ENCODE measurements at places on chromosomes 3 and 15.
A peak's percentile ranks its signal among the peaks of the same experiment; 100 is the strongest.

- peak; percentile 18 for DNase-seq
Observed at GRCh38 chr3:33278163-33278562, 921 bp downstream of the FBXL2 start.

- peak; percentile 57 for DNase-seq
Observed at GRCh38 chr3:30273304-30274072, 332.9 kb upstream of the TGFBR2 start.

- DNase-seq = peak; percentile 57
Observed at GRCh38 chr3:197339841-197340520, 41.6 kb upstream of the DLG1 start.

- DNase-seq = no peak
Observed at GRCh38 chr15:67077641-67078215, 12.3 kb downstream of the SMAD3 start.

DNA sequence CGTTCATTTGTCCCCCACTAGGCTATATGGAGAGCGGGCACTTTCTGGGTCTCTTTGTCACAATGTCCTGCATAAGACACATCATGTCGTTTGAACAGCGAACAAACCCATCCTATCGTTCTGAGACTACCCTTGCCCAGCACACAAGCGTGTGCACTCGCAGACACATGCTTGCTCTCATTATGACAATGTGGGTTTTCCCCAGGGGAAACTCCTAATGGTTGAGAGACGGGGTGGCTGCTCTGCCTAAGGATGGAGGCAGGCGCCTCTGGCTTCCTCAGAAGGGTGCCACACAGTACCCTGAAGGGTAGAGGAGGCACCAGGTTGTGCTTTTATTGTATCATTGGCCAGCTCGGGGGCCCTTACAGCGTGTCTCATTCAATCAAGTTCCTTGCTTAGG, 51.0 kb upstream of the MYZAP start:
- DNase-seq = no peak

- no peak for DNase-seq
Observed at GRCh38 chr3:63931290-63931689, 19.1 kb upstream of the SCAANT1 start.

GRCh38 chr3:69326855-69327300, 59.0 kb downstream of the FRMD4B start:
- no peak for DNase-seq

DNA sequence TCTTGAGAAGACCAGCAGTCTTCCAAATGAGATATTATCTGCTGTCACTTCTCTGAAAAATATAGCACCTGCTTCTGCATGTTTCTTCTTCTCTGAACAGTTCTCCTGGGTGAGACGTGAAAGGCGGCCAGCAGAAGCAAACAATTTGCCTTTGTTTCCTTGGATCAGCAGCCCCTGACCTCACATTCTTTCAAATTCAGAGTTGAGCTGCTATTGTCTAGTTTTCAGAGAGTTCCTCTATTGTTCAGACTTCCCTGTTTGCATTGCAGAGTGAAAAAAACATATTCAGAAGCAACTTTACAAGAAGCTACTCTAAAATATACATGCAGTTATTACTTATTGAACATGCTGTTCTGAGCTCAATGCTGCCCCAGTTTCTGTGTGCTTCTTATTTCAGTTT, 653.6 kb downstream of the NAALADL2 start:
- DNase-seq = no peak

DNA sequence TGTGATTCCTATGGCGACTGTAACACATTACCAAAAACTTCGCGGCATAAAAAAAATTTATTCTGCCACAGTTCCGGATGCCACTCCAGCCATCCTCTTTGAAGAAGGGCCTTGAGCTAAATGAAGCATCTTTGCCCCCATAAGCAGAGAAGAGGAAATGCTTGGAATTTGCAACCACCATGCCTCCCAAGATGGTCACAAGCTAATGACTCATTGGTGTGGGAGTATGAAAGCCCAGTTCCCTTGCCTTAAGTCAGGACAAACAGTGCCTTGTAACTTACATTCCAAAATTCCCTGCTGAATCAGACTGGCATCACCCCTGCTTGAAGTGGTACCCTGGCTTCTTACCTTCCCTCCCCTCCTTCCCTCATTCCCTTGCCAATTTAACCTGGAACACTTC, 1077.4 kb downstream of the EPHA3 start:
- peak; percentile 43 for DNase-seq

DNA sequence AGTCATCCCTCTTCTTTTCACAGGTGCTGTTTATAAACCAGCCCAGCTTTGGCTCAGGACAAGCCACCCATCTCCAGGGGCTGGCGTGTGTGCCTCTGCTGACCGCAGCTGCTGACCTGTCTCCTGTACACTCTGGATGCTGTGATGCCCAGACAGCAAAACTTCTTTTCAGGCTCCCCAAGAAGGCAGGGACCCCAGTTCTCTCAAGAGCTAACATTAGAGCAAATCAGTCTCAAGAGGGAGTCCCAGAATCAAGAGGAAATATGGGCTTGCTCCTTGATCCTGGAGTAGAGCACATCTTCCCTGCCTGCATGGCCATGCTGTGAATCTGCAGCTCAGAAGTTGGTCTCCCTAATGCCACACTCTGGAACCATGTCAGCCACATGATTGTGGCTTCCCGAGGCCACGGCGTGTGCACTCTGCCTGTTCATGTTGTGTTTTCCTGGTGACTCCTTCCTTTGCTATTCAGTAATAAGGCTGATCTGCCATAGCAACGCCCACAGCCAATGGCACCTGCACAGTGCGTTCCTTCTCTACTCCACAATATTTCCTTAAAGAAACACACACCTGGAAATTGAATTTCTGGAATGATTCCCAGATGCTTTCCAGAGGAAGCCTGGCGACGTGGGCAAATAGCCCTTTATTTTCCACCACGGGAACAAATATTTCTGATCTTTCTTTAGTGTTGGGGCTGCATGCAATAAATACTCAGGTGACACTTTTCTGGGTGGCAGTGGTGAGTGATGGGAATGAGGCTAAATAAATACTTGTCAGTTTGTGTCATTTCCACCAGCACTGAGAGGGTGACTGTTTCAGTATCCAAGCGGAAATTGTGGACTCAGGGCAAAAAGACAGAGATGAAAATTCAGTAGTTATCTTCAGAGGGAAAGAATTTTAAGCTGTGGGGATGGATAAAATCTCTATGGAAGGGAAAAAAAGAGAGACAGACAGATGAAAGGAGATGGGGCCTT, 21.9 kb upstream of the THSD4 start:
- DNase-seq = no peak

DNA sequence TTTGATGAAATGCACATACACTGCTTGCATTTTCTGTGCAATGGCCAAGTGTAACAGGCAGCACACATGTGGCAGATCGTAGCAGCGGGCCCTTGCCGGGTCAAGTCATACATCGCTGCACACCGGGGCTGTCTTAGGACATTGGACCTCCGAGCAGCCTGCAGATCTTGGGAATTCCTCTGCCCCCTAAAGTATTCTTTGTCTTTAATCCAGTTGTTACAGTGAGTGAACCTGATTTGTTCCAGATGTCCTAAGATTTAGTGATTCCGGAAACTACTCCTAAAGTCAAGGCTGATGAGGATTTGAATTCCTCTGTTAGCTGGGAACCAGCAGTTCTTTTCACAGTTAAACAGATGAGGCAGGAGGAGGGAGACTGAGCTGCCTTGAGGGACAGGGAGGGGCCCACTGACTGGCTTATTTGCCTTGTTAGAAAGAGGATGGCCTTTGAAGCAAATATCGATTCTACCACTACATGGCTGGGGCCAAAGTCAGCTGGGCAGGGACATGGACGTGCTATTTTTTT, 190.7 kb upstream of the CTDSPL start:
- DNase-seq = no peak

- no peak for DNase-seq
Observed at GRCh38 chr3:131494706-131495105, 8.1 kb downstream of the MRPL3 start.

DNA sequence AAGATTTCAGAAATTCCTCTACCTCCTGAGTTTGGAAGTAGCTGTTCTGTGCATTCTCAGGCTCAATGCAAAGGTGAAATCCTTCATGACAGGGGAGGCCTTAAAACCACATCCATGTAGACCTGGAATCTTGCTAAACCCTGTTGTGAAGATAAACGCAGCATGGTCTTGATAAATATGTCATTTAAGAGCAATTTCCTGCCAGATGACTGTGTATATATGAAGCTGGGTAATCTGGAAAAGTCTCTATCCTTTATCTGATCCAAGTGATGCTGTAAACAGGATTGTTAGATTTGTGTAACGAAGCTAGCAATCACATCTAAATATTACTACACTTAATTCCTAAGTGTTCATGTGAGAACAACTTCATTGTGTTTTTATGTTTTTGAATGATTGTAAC, 9.1 kb downstream of the MCTP2 start:
- DNase-seq = peak; percentile 74
